ENCODE measurements at places on chromosomes 2 and 18.

DNA sequence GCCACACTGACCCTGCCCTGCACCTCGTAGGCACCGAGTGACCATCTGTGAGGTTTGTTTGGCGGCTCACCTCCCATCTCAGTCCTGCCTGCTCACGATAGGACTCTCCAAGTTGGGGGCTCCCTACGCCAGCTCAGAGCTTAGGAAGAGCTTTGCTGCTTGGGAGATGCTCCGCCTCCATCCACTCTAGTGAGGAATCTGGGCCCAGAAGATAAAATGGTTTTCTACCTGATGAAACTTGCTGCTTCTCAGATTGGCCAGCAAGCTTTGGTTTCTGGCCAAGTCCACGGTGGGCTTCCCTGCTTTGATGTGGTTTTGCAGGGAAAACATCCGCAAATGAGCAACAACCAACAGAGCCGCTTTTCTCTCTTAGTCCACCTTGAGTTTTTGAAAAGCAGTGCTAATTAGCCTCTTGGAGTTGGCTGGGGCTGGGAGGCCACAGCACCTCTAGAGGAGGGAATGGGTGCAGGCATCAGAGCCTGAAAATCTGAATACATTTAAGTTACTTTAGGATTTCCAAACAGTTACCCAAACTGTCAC is 42.2 kb downstream of the THNSL2 start:
- no peak for DNase-seq

- DNase-seq, result peak; percentile 38
Observed at GRCh38 chr2:164841719-164842623, at the start of gene COBLL1. Gene COBLL1 (minus strand): TSS chr2:164841823. CDS start chr2:164841196, 627 bp downstream.

- DNase-seq, result peak; percentile 69
Observed at GRCh38 chr2:199973703-199974102, 18.3 kb downstream of the MAIP1 start.

DNA sequence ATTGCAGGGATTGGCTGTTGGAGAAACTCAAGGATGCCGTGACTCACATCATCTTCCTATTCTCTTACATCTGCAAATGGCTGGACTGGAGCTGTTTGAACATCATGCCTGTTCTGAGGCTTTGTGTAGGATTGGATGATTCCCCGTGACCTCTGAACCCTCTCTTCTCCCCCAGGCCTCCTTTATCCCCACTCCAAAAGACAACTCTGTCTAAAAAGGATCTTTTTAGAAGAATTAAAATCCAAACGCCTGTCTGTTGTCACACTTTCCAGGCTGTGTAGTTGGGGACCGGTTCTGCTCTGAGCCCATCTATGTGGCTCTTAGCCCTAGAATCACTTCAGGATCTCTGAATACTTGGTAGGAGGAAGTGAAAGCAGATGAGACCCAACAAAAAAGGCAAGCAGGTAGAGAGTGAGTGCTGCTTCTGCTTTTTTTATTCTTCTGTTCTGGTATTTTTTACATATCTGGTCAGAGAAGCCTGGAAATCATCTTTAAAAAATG is 565 bp downstream of the SP140 start:
- DNase-seq, result peak; percentile 48

GRCh38 chr2:182890773-182891378 is 24.4 kb upstream of the FRZB start:
- no peak for DNase-seq

- no peak for DNase-seq
Observed at GRCh38 chr2:88099798-88100488, 27.9 kb downstream of the FABP1 start.

- no peak for DNase-seq
Observed at GRCh38 chr2:11550302-11550701, 16.5 kb downstream of the GREB1 start.

- peak; percentile 87 for DNase-seq
Observed at GRCh38 chr2:69709290-69709689, 32.6 kb upstream of the ANXA4 start.

GRCh38 chr2:186605041-186605440 is 15.2 kb downstream of the ITGAV start:
- DNase-seq, result no peak

GRCh38 chr2:191276792-191277465 is 31.7 kb downstream of the MYO1B start:
- no peak for DNase-seq

DNA sequence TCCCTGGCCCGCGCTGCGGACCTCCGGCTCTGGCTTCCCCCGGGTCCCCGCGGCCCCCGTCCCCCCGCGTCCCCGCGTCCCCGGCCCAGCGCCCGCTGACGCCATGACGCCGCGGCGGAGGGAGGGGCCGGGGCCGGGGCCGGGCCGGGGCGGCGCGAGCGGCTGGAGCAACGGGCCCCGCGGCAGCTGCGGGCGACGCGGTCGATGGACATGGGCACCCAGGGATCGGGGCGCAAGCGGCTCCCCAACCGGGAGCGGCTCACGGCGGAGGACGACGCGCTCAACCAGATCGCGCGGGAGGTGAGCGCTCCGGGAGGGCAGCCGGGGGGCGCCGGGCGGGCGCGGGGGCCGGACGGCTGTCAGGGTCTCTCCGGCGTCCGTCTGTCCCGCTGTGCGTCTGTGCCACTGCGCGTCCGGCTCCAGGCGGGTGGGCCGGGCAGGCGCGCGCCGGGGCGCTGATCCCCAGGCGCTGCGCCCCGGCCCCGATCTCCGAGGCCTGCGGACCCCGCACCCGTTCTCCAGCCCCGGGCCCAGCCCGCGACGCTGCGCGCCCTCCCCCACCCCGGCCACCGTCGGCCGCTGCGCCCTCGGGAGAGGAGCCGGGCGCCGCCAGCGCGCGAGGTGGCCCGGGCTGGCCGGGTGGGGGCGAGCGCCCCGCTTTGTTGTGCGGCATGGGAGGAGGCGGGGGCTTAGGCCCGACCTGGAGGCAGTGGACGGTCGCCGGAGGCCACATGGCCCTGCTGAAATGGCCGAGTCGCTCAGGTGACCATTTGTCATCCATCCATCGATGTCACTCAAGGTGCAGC is at the start of gene LRRFIP1:
LRRFIP1 (plus strand) TSS at position 147 of the 806 bp plus-strand sequence; CDS start at position 205, 58 bp downstream.
- no peak for DNase-seq

GRCh38 chr2:106020821-106021661 is 173.1 kb downstream of the UXS1 start:
- DNase-seq, result peak; percentile 25

DNA sequence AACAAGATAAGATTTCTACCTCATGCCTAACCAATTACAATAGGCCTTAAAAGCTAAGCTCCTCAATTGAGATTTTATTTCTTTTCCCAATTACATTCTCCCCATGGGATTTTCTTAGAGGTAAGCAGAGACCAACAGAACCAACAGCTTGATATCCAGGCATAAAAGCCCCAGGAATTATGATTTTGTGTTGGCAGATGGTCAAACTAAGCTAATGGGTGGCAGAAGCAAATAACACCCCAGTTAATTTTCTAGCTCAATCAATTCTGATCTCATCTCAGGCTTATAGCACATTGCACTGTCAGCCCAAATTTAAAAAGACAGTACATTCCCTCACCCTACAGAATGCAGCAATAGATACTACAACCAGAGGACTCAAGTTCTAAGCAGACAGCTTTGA is 156.4 kb downstream of the NRXN1 start:
- DNase-seq, result no peak

DNA sequence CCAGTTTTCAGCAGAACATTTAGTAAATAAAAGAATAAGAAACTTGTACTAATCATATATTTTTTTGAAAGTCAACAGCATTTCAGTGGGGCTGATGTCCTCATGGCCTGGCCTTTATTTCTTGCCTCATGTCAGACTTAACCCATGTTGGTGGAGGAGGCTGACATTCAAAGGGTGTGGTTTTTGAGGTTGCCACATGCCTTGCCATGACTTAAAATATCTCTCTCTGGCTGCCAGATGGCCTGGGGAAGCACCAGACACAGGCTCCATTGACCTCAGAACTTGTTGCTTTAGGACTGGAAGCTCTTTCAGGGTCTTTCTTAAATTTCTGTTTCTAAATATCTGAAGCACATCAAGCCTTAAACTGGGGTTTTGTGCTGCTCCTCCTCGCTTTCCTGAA is 32.5 kb upstream of the CD28 start:
- DNase-seq, result no peak

DNA sequence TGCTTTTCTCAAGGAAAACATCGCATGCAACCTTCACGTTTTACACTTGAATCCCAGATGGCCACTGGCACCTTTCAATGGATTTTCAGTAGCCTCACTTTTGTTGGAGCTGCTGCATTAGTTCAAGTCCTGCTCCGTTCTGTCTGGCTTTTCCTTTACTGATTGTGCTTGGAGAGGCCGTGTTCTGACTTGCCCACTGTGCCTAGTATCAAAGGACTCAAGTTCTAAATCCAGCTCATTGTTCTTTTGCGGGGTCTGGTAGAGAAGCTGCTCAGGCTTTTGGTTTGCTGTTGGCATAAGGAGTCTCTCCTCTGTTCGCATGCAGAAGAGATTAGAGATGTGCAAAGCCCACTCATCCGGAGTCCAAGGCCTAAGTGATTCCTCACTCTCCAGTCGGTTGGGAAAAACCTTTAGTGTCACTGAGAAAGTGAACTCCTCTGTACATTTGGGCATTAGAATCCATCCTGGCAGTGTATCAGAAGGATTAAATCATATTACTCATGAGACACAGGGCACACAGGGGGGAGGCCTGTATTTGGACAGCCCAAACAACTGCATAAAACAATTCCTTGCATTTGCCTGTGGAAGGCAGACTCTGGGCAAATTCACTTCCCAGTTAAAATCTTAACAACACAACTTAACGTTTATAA is 69.7 kb downstream of the NCK2 start:
- no peak for DNase-seq

DNA sequence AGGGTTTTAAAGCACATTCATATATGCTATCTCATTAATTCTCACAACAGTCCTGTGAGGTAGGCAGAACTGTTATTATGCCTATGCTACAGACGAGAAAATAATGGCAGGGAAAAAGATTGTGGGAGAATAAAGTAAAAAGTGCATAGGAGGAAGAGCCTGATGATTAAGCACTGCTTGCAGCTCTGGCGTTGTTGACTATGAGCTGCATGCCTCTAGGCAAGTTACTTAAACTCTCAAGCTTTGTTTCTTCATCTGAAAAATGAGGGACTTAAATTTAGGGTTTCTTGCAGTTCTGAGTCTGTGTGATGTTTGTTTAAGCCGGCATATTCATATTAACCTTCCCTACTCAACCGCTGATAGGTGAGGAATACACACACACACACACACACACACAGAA is 51.6 kb upstream of the RAPH1 start:
- no peak for DNase-seq

- DNase-seq, result peak; percentile 93
Observed at GRCh38 chr2:210503001-210503623, 26.6 kb upstream of the LANCL1 start.

- DNase-seq, result no peak
Observed at GRCh38 chr2:79622508-79622907, 109.7 kb downstream of the CTNNA2 start.

DNA sequence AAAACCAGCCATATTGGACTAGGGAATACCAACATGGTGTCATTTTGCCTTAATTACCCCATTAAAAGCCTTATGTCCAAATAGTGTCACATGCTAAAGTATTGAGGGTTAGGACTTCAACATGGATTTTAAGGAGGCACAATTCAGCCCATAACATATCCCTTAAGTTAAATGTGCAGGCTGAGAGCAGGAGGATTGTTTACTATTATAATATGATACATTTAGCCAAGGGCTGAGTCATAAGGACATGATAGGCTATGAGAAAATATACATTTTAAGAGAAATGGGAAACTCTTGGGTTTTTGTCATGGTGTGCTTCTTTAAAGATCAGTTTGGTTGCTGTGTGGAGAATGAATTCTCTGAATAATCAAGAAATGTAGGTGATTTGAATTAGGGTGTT is 136.8 kb downstream of the RDH14 start:
- DNase-seq, result no peak

- DNase-seq, result peak; percentile 96
Observed at GRCh38 chr2:101831351-101831865, 133.9 kb downstream of the MAP4K4 start.

- no peak for DNase-seq
Observed at GRCh38 chr18:73118121-73118816, 250.5 kb upstream of the NETO1 start.

GRCh38 chr18:27214831-27215230 is 29.7 kb upstream of the CHST9 start:
- DNase-seq, result no peak

- DNase-seq, result no peak
Observed at GRCh38 chr2:219445220-219445640, 10.6 kb downstream of the SPEG start.

DNA sequence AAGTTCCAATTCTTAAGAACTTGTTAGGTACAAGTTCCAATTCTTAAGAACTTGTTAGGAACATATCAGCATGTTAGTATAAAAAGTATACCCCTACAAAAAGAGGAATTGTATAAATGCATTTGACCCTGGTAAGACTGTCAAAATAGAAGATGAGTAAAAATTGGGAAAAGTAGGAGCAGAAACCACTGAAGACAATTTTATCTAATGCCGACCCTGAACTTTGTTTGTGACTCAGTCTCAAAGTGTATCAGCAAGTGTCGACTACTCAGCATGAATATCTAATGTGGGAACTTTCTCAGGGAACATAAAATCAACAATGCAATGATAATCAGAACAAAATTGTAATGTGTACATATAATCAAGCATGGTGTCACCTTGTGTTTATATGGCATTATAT is 583 bp upstream of the CD226 start:
- no peak for DNase-seq

DNA sequence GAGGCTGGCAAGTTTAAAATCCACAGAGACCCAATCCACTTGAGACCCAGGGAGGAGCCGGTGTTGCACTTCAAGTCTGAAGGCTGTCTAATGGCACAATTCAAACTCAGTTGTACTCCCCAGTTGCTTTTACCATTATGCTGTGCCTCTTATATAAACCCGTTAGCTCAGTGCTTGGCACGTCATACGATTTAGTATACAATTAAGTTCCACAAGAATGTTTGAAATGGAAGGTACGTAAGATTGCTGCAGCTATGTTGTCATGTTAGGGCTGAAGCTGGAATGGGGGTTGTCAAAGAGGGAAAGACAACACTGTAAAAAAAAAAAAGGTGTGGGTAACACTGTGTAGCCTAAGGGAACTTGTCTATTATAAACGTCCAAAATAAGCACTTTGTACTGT is 30.2 kb downstream of the LIMS1 start:
- DNase-seq, result no peak

GRCh38 chr2:177296040-177296439 is 31.5 kb upstream of the NFE2L2 start:
- DNase-seq, result peak; percentile 58

DNA sequence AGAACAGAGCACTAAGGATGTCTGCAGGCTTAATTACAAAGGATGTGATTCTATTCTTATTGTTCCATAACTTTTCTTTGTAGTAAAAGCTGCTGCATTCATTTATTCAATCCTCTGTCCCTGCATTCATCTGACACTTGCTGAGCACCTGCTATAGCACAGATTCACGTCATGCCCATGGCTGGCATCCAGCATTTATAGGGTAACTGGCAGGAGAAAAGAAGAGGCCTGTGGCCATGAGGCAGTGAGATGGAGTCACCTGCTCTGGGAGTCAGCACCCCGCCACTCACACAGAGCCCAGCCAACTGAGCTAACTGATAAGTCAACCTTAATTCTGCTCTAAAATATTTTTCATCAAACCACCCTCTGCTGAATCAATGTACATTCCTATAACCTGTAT is 18.3 kb upstream of the CDC42EP3 start:
- no peak for DNase-seq
